Right atrium auricular region (tissue), 2 donors: ENCODE measurements at places on chromosomes 5 and 9.
A peak's percentile ranks its signal among the peaks of the same experiment; 100 is the strongest.

- no peak for DNase-seq
These were observed 610.3 kb downstream of the TLE1 start for GRCh38 chr9:81079055-81079454.

DNA sequence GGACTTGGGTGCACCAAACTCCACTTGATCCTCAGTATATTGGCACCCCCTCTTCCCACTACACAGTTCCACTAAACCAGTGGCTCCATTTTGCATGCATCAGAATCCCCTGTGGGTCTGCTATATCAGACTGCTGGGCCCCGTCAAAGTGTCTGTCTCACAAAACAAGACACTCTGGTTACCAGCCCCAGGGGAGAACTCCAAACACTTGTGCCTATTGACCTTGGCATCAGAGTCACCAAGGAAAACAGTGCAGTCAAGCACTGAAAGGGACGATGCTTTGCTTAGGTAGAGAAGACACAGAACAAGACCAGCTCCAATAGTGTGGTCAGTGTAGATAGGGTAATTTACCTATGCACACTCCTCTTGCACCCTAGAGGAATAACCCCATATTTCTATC is 205.8 kb upstream of the RAI14 start:
- no peak for DNase-seq

GRCh38 chr5:509611-510185 is 14.6 kb downstream of the SLC9A3 start:
- DNase-seq: no peak

DNA sequence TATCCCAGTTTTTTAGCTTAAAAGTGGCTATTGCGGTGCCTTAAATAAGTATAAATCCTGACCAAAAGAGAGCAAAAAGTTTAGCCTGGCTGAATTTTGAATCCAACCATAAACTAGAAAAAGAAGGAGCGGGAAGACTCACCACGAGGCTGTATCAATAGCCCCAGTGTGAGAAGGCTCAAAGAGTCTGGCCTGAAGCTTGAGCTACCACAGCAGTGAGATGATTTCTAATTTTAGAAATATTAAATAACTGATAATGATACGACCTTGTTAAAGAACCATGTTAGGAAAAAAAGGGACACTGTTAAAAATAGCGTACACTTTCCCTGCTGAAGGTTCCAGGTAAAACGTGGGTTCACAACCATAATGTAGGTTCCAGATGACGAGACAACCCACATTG is 134.1 kb upstream of the ZNF462 start:
- DNase-seq: no peak

DNA sequence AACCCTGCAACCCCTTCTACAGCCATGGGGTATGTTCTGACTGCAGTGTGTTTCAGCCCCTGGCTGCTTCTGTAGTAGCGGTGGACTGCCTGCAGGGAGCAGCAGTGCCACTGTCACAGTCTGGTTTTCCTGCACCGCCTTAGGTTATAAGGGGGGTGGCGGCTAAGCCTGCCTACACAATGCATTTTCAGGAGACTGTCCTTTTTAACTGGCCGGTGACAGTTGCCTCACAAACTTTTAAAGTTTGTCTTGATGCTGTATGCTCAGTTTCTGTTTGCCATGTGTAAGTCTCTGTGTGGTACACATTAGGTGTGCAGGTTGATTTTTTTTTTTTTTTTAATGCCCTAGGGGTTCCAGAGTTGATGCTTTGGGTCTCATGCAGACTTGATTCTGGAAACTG is 53.0 kb downstream of the NUP214 start:
- DNase-seq: peak; percentile 75

DNA sequence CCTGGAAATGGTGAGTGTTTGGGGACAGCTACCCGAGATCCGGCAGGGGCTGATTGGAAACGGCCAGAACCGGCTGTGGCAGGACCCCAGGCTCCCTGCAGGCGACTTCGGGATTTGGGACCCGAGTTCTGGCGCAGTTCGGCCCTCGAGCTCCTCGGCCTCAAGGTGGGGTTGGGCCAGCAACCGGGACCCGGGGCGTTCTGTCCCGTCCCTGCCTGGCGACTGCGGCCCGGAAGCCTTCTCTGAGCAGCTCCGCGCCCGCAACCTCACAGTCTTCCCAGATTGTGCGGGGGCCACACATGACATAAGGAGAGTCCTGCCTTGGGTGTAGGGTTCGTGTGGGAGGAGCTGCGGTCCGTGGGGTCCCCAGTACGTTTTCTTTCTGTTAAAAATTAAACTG is 23.2 kb upstream of the NEURL1B start:
- no peak for DNase-seq
